ENCODE measurements at places on chromosomes 4 and X.
A peak's percentile ranks its signal among the peaks of the same experiment; 100 is the strongest.

- no peak for DNase-seq
Measured at GRCh38 chrX:53704854-53705253, 18.3 kb upstream of the HUWE1 start.

- no peak for DNase-seq
Measured at GRCh38 chrX:12505127-12505526, 286.1 kb upstream of the PRPS2 start.

DNA sequence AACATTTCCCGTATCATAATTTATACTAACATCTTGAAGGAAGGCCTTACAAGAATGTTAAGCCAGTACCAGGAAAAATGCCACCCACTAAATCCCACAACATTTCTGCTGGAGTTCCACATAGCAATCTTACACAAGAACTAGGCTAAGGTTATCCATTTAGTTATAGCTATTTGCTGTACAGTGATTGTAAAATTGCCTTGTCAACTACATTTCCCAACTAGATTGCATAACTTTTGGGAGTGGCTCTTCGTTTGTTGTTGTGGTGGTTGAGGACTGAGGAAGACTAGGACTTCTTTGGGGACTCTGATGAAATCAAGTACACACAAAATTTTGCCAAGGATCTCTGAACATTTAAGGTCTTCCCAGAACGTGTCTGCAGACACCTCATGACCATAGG lies 8.0 kb downstream of the IBSP start:
- DNase-seq, result no peak

- peak; percentile 7 for DNase-seq
Measured at GRCh38 chrX:17375637-17376430, 834 bp downstream of the NHS start.

DNA sequence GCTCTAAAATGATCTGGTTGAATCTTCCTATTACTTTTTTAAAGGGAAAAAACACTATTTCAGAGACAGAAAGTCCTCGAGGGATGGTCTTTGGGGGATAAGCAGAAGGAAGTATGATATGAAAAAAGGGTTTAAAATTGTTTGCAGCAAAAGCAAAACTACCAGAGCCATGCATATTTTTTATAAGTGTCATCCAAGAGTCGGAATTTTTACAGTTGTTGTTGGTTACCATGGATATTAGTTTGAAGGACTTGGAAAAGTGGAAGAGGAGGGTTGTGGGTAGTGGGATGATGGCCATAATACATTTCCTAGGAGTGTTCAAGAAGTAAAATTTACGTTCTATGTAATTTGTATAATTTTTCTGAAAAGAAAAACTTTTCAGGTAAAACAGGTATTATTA lies 134.4 kb downstream of the PCDH7 start:
- no peak for DNase-seq

- no peak for DNase-seq
Measured at GRCh38 chr4:89847571-89848325, 10.8 kb upstream of the SNCA start.

- no peak for DNase-seq
Measured at GRCh38 chrX:40096395-40097091, 1.2 kb downstream of the BCOR start.

DNA sequence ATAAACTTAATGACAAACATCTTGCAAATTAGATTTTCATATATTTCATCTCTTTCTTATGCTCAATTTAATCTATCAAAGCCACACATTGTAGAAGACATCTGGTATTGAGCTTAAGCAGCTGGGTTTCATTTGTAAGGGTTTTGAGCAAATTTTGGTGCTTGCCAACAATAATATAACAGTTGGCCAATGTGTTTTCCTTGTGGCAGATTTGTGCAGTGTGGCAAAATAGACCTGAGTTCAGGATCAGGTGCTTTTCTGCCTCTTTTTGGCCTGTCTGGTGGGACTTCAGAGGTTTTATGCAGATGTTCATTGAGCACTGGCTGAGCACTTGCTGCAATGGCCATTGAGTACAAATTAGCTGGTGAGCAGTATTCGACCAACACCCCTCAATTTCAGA lies 301.9 kb downstream of the BMPR1B start:
- no peak for DNase-seq

Measured in cortex of kidney (tissue), 1 donor.